IPS DF 19.7 (cell line): ENCODE measurements at places on chromosomes 5 and 9.

- no peak for DNase-seq
Measured at GRCh38 chr9:95506678-95507463, 9.9 kb downstream of the PTCH1 start.

GRCh38 chr5:132506094-132506692 lies 15.6 kb upstream of the IRF1 start:
- no peak for DNase-seq

- no peak for DNase-seq
Measured at GRCh38 chr9:134029248-134030226, 4.3 kb downstream of the BRD3OS start.

GRCh38 chr5:147567917-147568598 lies 58.2 kb upstream of the DPYSL3 start:
- peak; percentile 95 for DNase-seq

DNA sequence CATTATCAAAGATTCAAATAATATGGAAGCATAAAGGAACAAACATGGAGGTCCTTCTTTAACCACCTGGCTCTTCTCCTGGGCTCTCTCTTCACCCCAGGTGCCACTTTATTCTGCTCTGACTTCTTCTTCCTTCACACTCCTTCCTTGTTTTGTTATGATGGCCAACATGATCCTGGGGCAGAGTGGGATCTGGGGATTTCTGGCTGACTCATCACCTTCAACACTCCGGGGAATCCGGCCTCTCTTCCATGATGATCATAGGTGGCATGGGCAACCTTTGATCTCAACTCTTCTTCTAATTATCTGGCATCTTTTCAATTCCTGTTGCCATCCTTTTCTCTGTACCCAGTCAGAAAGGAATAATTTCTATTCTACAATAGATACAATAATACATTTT lies 62.1 kb upstream of the TRPC7 start:
- DNase-seq: no peak

DNA sequence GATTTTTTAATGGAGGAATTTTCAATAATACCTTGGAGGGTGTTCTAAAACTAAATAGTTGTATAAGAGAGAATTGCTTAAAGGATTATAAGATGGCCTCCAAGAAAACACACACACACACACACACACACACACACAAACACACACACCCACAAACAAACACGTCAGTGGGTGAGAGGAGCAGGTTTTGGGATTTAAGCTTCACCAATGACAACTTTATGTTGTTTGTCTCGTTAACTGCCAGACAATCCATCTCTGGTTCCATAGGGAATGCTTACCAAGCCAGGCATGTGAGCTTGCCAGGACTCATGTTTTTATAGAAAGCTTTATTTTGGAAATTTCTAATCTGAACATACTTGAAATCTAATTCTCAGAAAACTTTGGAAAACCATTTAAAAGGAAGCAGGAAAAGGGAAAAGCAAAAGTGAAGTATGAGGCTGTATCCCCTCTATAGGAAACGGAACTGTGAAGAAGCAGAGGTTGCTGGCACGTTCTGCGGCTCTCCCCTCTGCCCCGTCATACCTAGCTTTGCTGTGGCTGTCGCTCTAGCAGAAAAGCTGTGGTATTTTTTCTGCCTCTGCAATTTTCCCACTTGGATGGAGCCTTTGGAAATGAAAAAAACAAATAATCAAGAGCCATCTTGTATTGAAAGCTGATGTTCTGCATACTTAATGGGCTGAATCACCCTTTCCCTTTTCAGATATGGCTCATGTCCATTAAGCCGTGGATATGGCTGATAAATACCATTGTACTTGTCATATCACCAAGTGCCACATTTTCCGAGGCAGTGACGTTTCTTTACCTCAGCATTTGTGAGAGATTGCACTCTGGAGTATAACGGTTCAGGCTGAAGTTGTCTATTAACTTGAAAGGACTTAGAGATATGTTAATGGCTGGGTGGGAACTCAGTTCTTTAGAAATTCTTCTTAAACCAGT lies 112.7 kb downstream of the NTRK2 start:
- DNase-seq: no peak

DNA sequence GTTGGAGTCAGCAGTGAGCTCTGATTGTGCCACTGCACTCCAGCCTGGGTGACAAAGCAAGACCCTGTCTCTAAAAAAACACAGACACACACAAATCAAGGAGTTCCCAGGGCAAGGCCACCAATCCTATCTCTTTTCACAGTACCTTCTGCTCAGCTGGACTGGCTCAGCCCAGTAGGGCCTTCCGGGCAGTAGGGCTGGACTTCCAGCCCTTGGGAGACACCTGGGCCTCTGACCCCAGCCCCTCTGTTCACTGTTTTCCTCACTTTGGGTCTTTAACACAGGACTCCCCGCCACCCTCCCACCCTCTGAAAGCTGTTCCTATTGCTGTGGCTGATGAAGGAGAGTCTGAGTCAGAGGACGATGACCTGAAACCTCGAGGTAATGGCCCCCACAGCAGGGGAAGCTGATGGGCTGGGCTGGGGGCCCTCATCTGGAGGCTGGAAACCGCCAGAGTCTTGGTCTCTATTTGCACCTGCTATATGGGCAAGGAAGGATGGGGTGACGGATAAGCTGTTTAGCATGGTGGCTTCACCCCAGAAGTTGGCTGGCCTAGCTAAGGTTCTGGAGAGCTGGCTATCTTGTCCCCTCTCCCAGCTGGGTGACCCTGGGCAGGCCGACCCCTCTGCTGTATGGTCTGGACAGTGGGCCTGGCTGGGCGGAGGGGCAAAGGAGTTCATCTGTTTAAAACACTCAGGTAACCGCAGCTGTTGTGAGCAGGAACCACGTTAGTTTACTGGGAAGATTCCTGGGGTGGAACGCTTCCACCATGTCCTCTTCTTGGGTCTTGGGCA lies 25.6 kb downstream of the USP20 start:
- DNase-seq: no peak
